ENCODE measurements at places on chromosomes 6 and 20. TPM values are rescaled to one million over a fixed set of nuclear protein-coding genes. Genes with fewer than 3 reads are reported as not detected.

- DNase-seq, result peak; percentile 85
Observed at GRCh38 chr20:19688031-19688806, 69.8 kb upstream of the RIN2 start.

DNA sequence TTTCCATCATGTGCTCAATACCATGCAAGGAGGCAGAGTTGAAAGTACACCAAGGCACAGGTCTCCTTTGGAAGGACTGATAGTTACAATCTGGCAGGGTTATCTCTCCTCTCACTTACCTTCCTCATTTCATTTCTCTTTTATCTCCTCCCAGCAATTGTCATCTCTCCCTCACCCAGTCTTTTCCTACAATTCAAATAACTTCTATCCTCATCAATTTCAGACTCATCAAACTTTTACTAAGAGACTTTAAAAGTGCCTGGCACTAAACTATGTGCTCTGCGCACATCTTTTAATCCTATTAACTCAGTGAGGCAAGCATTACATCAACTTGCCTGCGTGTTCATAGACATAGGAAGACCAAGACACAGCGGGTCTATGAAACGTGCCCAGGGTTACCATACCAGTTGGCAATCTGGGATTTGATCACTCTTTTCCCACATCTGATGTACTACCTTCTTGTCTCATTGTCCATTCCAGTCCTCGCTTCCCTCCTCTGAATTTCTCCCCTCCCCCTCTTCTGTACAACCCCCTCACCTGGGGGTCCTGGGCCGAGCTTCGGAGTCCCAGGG lies 1.2 kb downstream of the VARS1 start:
- no peak for DNase-seq

The ZBTB46 gene
- total RNA-seq, result 33.0 TPM

The TCP11 gene
- total RNA-seq, result not detected

GRCh38 chr6:26197933-26198721 lies 110.9 kb downstream of the HFE start:
- DNase-seq, result peak; percentile 85

- no peak for DNase-seq
Observed at GRCh38 chr6:163877877-163878639, 463.5 kb downstream of the QKI start.

- no peak for DNase-seq
Observed at GRCh38 chr6:106056746-106057390, 29.3 kb upstream of the PRDM1 start.

- no peak for DNase-seq
Observed at GRCh38 chr6:115544765-115545671, 515.7 kb downstream of the FRK start.

GRCh38 chr20:35329435-35330139 lies 37.4 kb upstream of the FAM83C start:
- peak; percentile 66 for DNase-seq

DNA sequence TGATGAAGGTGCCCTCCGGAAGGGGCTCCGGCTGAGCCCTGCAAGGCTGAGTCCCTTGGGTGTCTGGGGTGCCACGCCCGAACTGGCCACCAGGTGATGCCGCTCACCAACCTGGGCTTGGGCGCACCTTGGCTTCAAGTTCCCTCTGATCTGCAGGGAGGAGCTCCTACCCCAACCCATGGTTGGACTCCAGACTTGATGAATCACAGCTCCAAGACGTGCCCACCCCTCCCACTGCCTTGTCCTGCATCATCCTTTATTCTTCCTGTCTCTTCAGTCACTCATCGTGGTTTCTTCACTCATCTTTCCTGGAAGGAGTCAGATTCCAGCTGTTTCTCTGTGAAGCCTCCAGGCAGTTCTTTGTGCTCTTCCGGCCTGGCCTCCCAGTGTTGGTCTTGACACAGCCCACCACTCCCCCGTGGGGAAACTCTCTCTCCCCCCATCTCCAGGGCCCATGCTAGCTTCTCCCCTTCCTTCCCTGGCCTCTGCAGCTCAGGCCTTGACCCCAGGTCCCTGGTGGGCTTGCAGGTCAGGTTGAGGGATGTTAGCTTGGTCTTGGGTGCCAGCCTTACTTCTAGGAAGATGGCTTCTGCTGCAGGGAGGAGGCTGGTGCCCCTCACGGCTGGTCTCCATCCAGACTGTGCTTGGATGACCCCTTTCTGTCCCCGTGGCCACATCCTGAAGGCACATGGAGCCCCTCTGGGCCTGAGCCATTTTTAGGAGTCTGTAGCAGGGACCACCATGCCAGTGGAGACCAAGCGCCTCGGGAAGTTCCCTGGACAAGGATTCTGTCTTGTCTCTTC lies 2.6 kb upstream of the ZBP1 start:
- DNase-seq, result peak; percentile 77

- DNase-seq, result no peak
Observed at GRCh38 chr6:117545161-117545595, 57.1 kb downstream of the GOPC start.

DNA sequence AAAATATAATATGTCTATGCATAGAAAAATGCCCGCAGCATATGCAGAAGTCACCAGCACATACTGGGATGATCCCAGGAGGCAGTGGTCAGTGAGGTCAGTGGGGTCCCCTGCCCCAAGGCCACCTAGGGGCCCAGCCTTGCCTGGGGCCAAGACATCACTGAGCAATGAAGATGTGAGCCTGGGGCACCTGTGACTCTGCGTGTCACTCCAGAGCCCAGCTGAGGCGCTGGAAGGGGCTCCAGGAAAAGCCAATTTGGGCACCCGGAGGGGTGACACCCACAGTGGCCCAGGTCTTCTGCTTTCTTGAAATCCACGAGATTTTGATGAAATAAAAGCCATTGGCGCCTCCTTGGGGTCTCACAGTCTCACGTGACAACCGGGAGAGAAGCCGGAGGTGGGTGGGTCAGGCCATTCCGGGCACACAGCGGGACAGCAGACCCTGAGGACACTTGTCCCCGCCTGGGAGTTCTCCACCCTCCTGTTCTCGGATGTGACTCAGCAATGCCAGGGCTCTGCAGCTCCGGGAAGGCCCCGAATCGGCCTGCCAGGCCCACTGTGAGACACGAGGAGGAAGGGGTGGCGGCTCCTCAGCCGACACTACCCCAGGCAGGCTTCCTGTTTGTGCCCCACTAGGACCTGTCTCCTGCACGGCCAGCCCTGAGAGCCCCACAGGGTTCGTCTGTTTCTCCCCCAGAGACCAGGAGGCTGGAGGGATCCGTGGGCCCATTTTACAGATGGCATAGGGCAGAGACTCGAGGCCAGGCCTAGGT lies 24.4 kb upstream of the SLCO4A1 start:
- peak; percentile 78 for DNase-seq

DNA sequence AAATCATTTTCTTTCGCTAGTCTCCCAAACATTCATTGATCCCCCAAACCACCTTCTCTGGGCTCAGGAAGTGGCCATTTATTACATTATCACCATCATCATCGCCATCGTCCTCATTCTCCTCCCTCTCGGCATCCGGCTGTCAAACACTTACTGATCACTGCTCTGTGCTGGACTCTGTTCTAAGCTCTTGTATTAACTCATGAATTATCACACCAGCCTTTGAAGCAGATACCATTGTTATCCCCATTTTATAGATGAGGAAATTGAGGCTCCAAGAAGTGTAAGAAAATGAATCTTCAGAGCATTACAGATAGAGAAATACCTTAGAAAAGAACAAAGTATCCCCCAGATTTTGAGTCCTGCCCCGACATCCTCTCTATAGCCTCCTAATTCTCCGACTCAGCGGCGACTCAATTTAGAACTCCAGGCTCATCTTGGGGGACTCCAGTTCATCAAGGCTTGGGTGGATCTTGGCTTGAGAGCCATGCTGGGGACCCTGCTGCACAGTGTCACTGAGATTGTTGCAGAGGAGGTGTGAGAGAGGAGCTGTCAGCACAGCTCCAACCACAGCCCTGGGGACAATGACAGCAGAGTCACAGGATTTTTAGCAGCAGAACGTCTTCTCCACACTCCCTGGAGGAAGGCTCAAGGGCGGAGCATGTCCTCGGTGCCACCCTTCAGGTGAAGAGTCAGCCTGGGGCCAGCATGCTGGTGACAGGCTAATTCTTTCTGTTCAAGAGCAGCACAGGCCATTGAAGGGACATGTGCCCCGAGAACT lies 6.6 kb upstream of the EEF1E1 start:
- no peak for DNase-seq

DNA sequence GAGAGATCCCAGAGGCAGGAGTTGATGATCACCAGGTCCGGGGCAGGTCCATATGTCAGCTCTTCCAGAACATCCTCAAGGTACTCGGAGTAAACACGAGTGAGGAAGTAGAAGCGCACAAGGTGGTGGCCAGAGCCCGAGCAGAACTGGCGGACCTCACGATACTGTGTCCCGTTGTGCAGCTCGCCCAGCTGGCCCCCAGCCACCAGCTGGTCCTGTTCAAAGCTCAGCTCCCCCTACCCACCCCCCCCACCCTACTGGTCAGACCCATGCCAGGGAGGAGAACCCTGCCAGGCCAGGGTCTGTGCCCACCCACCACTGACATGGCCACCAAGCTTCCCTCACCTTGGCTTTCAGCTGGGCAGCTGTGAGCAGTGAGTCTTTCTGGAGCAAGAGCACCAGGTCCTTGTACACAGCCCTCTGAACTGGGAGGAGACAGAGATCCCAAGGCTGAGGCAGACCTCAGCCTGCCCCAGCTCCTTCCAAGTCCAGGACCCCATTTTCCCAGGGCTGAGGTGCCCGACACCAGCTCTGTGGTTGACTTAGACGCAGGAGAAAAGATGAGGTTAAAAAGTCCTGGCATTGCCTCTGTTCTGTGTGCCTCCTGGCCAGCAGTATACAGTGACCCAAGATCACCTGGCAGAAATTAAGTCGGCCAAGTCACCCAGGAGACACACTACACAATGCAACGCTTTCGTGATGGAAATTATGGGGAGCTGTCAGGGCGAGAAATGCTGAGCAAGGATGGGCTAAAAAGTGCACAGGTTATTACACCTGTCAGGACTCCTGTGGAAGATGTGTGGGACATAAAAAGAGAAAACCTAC lies 1.4 kb downstream of the PCED1A start:
- no peak for DNase-seq

The PTPRT gene
- 0.88 TPM for total RNA-seq

The C20orf202 gene
- 2.3 TPM for total RNA-seq

DNA sequence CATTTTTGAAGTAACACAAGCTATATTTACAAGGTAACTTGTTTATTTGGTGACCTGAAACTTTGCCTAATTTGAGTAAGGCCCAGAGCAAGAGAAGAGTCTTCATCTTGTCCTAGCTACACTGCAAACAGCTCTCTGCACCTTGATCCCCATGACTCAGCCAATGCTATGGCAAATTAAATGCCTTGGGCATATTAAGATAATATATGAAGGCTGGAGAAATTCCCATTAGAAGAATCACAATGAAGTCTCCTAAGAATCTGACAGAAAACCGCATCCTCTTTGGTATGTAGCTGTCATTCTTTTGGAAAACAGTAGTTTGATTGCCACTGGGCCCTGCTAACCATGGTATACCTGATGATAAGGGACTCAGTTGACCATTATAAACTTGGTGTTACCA lies 204.5 kb downstream of the UBE3D start:
- DNase-seq, result no peak

DNA sequence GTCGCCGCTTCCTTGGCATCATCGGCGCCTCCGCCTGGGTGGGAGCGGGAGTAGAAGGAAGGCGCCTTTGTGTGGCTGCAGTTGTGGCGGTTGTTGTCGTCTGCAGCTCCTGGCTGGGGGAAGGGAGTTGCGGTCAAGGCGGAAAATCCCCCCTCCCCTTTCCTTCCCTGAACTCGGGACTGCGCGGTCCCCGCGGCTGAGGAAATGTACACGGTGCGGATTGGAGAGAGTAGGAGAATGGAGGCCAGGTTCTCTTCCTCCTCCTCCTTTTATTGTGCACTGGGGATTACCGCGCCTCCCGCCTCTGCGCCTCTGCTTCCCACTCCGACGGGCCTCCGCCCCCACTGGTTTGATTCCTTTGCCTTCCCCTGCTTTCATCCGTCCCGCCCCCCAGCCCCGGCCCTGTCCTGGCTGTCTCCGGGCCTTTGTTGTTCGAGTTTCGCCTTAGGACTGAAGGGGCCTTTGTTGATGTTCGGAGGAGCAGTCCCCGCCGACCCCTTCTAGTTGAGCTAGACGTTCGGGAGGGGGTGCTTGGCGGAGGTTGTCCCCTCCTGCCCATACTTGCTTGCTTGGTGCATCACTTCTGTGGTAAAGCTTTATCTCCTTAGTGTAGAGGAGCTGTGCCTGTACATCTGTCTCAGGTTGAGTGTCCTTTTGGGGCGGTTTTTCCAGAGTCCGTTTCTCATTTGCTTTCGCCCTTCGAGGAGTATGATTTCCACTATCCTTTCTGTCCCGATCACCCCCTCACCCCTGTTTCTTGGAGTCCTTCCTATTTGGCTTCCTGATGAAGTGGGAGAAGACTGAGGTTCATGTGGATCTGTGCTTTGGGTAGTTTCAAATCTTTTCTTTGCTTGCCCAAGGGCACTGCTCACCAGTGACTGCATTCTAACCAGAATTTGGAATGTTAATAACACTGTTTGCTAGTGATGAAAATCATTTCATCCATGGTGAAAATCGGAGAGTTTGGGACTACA lies 764 bp downstream of the ZNF292 start:
- DNase-seq, result peak; percentile 66

GRCh38 chr6:89045576-89045975 lies 35.0 kb upstream of the PNRC1 start:
- DNase-seq, result no peak

- DNase-seq, result no peak
Observed at GRCh38 chr6:38776515-38776914, 61.4 kb downstream of the DNAH8 start.

GRCh38 chr6:85360794-85361642 lies 88.9 kb upstream of the NT5E start:
- DNase-seq, result no peak

DNA sequence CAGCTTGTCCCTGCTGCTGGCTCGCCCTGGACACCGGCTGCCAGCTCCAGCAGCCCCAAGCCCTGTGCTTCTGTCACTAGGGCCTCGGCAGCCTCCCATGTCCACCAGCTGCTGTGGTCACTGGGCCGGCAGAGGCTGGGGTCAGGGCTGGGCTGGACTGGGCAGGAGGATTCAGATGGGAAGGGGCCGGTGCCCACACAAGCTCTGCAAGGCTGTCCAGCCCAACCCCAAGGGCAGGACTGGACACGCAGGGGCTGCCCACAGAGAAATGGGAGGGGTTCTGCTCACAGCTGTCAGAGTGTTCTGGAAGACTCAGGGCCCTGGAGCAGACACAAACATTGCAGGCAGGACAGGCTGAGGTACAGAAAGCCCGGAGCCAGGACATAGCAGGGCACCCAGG lies 65.6 kb downstream of the ADNP start:
- DNase-seq, result no peak

- no peak for DNase-seq
Observed at GRCh38 chr6:23559587-23560343, 566.2 kb upstream of the NRSN1 start.

GRCh38 chr6:24743265-24743943 lies 24.4 kb upstream of the C6orf62 start:
- DNase-seq, result no peak

The SPATS1 gene
- not detected for total RNA-seq

DNA sequence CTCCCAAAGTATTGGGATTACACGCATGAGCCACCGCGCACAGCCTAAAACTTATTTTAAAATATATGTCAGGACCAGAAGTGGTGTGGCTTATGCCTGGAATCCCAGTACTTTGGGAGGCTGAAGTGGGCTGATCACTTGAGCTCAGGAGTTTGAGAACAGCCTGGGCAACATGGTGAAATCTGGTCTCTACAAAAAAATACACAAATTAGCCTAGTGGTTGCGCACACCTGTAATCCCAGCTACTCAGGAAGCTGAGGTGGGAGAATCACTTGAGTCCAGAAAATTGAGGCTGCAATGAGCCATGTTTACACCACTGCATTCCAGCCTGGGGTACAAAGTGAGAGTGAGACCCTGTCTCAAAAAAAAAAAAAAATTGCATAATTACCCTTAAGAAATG lies 13.7 kb downstream of the PXT1 start:
- DNase-seq, result no peak

The CLPSL1 gene
- not detected for total RNA-seq

The BPIFA1 gene
- total RNA-seq, result not detected

- DNase-seq, result no peak
Observed at GRCh38 chr6:140174524-140174923, 800.1 kb upstream of the CITED2 start.
